ENCODE measurements at places on chromosomes 6 and 20.

DNA sequence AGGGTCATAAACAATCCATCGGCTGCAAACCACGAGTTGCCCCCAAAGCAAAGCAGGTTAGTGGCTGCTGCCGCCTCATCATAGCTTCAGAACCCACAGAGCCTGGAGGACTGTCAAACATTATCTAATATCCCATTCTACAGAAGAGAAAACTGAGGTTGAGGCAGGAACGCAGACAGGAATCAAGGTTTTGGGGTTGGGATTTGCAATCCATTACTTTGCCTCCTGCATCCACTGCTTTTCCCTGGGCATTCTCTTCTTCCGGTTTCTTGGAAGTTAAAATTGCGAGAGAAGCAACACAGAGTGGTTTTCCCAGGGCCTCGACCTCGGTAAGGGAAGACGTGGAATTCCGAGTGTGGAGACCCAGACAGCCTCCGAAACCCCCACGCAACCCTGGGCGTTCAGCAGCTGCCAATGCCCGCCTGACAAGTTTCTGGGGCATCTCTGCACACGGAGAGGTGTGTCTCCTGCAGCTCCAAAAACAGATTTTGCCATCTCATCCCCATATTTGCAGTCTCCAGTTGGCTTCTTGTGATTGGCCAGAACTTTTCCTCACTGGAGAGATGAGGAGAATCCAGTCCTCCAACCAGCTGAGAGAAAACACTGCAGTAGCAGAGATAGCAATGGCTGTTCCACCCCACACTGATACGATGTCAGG, 45.5 kb upstream of the SNAP25 start:
- no peak for DNase-seq

DNA sequence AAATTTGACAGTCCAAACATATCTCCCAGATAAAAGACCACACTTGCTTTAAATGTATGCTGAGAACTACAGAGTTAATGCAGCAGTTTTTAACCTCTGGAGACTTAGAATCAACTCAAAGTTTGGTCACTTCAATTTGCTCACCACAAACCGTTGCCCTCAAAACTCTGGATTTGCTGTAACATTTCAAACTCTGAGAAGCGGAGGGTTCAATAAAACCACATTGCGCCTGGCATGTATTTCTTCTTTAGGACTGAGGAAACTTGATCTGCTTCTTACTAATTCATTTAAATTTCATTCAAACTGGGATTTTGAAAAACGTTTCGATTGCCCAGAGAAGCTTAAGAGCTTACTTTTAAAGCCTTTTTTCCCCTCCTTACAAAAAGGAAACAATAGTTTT, 115.8 kb downstream of the MTFR2 start:
- DNase-seq: no peak

- DNase-seq: no peak
Measured at GRCh38 chr6:121823437-121823851, 388.0 kb downstream of the GJA1 start.

DNA sequence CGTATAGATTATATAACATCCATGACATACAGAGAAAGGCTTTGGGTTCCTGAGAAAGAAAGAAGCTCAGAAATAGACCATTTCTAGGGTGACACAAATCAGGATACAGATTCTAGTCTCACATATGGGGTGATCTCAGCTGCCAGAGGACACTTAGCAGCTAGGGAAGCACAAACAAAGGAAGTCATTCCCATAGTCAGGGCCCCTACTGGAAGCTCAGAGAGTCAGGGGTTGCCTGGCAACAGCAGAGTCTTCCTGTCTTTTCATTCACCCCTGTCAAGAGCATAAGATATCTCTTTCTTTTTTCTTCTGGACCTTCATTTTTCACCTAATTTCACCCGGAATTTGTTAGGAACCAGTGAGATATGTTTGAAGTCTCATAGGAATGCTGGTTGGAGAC, 81.9 kb upstream of the IYD start:
- no peak for DNase-seq

DNA sequence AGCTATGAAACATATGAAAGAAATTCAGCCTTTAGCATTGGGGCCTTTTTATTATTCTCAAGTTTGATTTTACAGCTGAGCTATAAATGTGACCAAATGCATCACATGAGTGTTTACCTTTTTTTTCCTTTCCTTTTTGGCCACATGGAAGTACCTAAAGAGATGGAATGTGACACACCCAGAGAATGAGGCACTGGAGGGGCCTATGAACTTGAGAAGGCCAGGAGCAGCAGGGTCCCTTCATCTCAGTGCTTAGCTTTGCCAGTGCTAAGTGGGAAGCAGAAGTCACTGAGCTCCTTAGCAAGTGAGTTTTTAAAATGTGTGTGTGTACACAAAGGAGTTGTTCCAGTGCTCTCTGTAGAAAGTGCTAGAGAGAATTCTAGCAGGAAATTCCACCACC, 44.7 kb downstream of the RREB1 start:
- DNase-seq: no peak

DNA sequence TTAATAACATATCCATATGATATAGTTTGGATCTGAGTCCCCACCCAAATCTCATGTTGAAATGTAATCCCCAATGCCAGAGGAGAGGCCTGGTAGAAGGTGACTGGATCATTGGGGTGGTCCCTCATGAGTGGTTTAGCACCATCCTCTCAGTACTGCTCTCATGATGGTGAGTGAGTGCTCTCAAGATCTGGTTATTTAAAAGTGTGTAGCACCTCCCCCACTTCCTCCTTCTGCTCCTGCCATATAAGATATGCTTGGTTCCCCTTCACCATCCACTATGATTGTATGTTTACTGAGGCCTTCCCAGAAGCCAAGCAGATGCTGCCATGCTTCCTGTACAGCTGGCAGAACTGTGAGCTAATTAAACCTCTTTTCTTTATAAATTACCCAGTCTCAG, 22.9 kb downstream of the IRF4 start:
- no peak for DNase-seq

GRCh38 chr20:45407067-45407745, 883 bp upstream of the DBNDD2 start:
- DNase-seq: peak; percentile 17

DNA sequence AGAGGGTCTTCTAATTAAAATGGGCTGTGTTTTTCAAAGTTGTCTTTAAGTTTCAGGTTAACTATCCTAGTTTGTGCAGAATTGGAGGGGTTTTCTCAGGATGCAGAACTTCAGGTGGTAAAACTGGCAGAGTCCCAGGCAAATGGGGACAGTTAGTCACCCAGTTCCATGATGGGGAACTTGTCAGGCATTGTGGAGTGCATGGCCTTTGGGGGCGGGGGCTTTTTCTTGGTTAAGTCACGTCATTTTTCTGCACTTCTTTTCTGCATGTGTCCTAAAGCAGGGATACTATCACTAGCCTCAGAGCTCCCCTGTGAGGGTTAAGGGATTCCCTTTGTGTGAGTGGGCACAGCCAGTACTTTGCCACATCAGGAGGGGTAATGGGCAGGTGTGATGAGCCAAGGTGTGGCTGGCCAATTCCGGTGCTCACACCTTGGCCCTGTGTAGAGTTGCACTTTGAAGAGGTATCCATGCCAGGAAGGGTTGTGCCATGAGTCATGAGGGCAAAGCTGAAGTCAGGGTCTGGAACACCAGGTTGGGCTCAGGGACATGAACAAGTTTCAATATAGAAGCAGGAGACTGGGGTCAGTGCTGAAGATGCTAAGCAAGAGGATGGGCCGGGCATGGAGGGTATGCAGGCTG, 126.0 kb upstream of the RREB1 start:
- no peak for DNase-seq

DNA sequence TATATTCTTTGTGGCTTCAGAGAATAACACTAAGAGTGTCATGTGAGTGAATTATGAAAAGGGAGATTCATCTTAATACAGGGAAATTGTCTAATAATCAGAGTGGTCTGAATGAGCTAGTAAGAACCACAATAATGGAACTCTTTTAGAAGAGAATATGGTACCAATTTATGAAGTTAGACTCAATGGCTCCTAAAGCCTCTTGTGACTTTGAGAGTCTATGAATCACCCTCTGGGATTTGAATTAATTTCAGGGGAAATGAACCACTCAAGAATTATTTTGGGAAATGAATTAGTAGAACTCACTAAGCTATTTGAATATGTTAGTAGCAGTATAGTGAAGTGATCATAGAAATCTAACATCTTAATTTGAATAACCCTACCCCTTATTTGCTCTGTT, 14.3 kb downstream of the PCMT1 start:
- no peak for DNase-seq

DNA sequence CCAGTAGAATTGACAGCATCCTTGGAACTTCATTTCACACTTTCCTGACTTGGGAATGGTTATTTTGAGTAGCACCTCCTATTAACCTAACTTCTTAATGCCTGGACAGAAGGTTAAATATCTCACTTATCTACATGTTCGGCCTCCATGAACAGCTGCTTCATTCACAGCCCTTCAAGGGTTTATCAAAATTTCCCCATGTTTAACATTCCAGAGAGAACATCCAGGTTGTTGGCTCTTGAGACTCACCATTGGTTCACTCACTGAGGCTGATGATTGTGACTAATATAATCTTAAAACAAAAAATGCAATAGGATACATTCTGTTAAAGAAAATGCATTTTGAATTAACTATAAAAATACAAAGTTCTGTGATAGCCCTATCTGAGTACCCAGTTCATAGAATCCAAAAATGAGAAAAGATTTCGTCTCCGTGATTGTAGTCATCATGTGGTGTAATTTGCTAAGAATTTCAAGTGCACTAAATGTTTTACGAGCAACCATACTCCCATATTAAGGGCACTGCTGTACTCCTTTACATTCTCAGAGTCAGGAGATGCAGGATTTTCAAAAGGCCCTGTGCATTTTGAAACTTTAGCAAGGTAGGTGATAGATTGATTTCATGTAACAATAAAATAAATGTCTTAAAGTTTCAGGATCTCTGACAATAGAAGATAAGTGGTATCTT, 260.6 kb upstream of the TAB2 start:
- DNase-seq: no peak

DNA sequence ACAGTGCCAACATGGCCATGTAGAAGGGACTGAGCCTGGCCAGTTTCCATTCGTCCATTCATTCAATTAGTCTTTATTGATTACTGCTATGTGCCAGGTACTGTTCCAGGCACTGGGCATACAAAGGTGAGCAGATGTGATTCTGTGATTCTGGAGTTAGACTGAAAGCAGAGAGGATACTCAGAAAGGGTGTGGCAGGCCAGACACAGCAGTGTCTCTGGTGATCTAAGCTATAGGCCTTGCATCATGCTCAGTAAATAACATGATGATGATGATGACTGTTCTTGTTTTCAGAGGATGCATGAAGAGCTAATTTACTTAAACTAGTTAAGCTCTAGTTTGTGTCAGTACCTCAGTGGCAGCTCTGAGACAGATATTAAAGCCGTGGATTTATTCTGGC, 31.4 kb upstream of the FUCA2 start:
- no peak for DNase-seq

- DNase-seq: peak; percentile 22
Measured at GRCh38 chr6:112979830-112980229, 632.7 kb downstream of the RFPL4B start.

DNA sequence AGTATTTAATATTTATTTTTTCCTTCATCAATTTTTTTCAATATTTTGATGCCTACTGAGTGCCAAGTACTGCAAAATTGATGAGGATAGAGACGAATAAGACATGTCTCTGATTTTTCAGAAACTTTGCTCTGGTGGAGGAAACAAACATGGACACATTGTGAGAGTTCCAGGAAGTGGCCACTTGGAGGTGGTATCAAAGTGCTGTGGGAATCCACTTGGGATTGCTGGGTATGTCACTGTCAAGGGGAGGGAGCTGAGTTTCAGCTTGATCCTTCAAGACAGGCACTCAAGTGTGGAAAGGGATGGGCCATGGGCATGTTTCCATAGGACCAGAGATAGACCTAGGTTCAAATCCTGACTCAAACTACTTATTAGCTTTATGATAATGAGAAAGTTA, 24.5 kb upstream of the ABCC10 start:
- no peak for DNase-seq

- DNase-seq: no peak
Measured at GRCh38 chr20:2798814-2799213, 1.6 kb downstream of the CPXM1 start.

DNA sequence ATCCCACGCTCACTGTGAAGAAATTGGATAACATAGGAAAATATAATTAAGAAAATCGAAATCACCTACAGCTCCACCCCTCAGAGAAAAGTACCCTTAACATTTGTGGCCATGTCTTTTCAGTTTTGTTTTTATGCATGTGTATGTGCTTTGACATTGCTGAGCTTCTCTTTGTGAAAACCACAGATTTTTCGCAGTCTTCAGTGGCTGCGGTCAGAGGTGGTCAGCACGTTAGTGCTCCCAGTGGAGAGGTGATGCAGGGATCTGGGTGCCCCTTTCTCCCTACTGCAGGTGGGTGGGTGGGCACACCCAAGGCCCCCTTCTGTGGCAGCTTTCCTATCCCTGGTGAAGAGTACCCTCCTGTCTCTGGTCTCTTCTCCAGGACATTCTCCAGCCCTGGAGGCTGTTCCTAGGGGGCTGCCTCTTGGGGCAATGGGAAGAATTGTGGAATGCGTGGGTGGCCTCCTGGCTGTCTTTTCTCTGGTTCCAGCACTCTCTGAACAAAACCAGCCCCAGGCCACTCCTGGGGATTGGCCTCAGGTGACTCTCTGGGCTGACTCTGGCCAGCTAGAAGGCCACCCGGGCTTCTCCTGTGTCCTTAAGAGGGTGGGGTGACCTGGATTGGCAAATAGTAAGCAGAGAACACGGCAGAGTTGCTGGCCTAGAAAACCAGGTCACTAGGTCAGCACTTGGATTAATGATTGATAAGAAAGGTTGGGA, 49.8 kb upstream of the FANCE start:
- DNase-seq: no peak
